D721Med (cell line): ENCODE measurements at places on chromosomes 6 and 20.

DNA sequence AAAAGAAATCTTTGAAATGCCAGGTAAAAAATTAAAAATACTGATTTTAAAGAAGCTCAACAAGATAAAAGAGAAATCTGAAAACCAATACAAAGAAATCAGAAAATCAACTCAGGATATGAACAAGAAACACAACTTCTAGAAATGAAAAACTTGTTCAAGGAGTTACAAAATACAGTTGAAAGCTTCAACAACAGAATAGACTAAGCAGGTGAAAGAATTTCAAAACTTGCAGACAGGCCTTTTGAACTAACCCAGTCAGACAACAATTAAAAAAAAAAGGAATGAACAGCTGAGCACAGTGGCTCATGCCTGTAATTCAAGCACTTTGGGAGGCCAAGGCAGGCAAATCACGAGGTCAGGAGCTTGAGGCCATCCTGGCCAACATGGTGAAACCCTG is 57.8 kb downstream of the PDSS2 start:
- no peak for DNase-seq

DNA sequence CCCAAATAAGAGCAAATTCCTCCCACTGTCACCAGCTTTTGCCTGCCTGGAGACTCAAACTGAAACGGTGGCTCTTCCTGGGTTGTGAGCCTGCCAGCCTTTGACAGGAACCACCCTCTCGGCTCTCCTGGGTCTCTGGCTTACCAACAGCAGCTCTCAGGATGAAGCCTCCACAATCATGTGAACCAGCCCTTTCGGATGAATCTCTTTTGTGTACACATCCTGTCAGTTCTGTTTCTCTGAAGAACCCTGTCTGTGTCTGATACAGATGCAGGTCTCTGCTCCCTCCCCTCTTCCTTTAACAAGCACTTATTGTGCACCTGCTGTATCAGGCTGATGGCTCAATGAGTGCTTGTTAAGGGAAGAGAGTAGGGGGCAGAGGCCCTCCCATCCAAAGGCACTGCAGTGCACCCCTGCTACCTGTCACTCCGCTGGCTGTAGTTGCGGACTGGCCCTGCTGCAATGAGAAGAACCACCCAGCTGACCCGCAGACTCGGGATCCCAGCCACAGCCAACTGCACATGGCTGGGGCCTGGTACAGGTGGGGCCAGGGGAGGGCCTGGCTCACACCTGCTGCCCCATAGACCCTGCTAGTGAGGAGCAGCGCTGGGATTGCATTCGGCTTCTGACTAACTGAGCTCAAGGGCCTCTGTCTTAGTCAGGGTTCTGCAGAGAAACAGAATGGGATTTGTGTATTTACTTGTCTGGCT is 120.1 kb upstream of the PMEPA1 start:
- no peak for DNase-seq

- no peak for DNase-seq
Observed at GRCh38 chr6:167898673-167899311, 72.1 kb downstream of the AFDN start.

GRCh38 chr6:131103296-131103695 is 32.0 kb upstream of the AKAP7 start:
- no peak for DNase-seq

DNA sequence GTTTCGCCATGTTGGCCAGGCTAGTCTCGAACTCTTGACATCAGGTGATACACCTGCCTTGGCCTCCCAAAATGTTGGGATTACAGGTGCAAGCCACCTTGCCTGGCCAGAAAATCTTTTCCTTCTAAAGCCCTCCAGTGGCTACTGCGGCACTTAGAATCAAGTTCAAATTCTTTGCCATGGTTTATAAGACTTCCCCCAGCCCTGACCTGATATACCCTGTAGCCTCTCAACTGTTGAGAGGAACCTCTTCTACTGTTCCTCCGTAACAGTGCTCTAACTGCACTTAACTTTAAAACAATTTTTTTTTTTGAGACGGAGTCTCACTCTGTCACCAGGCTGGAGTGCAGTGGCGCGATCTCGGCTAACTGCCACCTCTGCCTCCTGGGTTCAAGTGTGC is 235.6 kb downstream of the BCAS1 start:
- DNase-seq, result no peak

DNA sequence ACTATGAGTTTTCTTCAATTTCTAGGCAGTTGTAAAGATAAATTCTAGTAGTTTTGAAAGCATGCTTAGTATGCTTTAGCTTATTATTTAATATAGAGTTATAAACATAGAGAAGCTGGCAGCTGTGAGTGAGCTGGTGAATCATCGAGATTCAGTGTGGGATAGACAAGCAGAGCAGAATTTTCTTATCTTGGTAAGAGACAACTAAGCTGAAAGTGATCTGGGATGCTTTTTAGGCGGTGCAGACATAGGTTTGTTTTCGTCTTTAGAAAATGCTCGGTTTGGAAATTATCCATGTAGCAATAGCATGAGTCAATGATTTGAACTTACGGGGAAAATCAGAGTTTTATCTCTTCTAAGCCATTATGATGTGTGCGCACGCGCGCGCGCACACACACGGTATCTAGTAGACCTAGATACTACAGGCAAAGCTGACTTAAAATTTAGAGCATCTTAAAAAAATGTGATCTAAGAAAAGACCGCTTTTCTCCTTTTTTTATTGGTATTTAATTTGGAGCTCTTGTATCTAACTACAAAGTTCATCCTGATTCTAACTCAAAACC is 128.3 kb upstream of the MAP3K7 start:
- no peak for DNase-seq

DNA sequence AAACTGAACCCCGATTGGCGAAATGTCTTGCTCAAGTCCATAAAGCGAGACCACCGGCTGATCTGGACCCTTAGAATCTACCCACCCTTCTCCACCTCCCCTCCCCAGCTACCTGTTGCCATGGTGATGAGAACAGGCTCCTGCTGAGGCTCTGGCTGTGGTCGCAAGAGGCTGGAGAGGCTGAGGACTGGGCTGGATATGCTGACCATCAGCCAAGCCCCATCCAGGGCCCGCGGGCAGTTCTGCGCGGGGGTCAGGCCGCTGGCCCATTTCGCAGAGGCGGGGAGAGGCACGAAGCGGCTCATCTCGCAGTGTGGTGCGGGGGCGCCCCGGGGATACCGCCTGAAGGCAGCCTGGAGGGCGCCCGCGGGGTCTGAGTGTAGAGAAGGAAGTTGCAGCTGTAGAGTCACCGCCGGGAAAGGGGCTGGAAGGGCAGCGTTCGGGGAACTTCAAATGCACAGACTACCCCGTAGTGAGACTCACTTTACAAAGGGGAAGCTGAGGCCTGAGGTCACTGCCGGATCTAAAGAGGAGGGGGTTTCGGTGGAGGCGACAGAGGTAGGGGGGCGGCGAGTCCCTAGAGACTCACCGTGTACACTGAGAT is 671 bp downstream of the TAPBP start:
- DNase-seq, result no peak

DNA sequence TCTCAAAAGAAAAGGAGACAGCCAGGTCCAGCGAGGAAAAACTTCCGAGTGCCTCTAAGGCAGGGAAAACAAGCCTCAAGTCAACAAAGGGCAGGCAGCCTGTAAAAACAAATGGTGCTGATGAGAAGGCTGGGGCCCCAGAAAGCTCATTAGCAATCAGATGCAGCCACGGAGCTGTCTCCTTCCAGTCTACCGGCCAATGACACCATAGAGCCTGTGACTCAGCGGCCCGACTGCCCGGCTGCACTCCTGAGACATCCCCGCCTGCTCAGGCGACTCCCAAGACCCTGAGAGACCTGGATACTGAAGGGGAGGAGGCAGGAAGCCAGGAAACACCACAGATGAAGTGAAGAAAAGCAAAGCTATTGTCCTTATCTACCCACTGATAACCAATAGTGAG is 120.1 kb upstream of the HDDC2 start:
- no peak for DNase-seq

DNA sequence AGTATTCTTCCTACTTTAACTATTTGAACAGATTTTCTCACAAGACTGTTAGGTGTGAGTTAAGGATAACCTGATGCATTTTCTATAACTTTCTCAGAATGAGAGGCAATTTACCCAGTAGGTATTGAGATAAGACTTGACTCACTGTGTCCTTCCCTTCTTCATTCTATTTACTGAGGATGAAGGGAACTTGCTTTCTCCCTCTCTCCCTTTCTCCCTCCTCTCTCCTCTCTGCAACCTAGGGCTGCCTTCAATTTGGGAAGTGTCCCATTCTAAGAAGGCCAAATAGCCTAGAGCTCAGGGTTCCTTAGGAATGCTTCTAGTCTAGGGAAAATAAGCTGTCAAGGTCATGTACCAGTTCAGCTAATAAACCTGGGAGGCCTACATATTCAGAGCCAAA is 3.2 kb downstream of the ECHDC1 start:
- DNase-seq, result no peak

DNA sequence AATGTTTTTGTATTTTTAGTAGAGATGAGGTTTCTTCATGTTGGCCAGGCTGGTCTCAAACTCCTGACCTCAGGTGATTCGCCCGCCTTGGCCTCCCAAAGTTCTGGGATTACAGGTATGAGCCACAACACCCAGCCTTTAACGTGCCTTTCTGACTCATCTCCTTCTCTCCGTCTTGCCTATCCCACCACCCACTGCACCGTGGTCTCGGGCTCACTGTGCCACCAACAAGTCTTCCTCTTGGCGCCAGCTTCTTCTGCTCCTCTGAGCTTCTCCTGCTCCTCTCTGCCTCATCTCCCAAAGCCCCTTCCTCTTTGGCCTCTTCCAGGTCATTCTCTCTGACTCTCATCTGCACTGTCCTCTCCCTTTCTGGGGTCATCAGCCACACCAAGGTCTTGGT is 41.0 kb downstream of the TMEM242 start:
- no peak for DNase-seq

- no peak for DNase-seq
Observed at GRCh38 chr6:133240511-133241085, 559 bp upstream of the EYA4 start.

GRCh38 chr20:49276161-49276960 is 1.5 kb downstream of the ZNFX1 start:
- no peak for DNase-seq

DNA sequence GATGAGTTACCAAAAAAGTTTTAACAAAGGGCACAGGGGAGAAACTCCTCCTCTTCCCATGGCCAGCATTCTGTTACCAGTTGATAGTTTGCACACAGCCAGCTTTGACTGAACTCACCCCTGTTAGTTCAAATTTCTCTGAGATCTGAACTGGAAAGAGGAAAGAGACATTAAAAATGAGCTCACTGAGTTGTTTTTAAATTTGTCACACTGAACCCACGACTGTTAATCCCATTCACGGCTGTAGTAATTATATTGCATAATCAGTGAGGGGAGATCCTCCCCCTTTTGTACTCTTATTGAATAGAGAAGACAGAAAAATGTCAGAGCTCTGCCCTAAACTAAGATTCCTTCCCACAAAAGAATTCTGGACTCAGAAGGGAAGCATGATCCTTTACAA is 17.5 kb upstream of the DSP start:
- no peak for DNase-seq

DNA sequence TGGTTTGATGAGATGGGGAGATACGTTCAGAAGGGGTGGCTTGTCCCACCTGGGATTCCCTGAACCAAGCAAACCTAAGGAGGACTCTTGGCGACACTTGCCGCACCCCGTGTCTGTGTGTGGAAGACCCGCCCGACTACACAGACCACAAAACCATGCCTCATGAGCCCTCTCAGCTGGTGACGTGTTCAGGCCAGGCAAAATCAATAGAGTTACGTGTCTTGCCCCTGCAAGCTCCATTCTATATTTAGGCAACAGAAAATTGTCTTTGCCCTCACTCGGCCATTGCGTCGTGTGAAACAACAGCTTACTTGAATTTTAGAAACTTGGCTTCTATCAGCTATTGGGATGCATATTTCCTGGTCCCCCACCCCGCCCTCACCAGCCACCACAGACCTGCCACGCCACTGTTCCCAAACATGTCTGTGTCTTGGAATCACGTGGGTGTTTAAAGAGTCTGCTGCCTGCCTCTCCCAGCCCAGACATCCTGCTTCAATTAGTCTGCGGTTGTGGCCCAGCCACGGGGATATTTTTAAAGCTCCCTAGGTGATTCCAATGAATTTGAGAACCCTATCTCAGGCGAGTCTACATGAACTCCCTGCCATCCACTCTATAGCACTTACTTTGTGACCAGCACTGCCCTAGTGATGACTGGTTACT is 279.2 kb upstream of the EXOC2 start:
- no peak for DNase-seq
